ENCODE measurements at places on chromosomes 16 and 17.
A peak's percentile ranks its signal among the peaks of the same experiment; 100 is the strongest.

DNA sequence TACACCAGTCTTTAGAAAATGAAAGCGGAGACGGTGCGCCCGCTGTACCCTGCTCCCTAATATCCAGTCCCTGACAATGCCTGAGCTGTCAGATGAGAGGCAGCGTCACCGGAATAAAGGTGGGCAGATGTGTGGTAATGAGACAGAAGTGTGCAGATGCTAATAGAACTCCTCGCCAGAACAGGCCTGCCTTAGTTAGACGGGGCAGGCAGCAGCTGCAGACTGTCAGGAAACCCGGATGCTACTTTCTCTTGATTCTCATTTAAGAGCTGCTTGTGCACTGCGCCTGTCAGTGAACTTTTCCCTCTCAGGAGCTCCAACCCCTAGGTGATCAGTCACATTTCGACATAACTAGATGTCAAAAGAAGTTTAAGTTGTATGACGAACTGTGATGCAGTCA lies 221.8 kb upstream of the IRX3 start:
- DNase-seq, result no peak

DNA sequence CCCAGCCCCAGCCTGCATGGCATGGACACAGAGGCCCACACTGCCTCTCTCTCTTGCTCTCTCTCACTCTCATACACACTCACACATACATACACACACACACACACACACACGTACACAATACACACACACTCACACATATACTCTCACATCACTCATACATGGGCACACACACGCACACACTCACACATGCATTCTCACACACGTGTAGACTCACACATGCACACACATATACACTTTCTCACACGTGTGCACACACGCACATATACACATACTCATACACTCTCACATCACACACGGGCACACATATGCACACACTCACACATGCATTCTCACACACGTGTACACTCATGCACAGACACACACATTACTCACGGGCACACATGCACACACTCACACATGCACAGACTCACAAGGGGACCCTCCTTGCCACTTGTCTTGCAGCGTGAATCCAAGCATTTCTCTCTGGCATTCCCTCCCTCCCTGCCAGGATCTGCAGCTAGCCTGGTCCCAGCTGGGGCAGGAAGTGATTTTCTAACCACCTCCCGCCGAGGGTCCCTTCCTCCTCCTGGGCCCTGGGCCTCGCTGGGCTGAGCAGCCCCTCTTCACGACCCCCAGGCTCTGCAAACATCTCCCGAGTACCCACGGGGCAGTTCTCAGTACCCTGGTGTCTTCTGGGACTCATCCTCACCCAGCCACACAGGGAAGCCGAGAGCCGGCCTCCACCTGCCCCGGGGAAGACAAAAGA lies 37.5 kb downstream of the IL21R start:
- DNase-seq, result no peak

DNA sequence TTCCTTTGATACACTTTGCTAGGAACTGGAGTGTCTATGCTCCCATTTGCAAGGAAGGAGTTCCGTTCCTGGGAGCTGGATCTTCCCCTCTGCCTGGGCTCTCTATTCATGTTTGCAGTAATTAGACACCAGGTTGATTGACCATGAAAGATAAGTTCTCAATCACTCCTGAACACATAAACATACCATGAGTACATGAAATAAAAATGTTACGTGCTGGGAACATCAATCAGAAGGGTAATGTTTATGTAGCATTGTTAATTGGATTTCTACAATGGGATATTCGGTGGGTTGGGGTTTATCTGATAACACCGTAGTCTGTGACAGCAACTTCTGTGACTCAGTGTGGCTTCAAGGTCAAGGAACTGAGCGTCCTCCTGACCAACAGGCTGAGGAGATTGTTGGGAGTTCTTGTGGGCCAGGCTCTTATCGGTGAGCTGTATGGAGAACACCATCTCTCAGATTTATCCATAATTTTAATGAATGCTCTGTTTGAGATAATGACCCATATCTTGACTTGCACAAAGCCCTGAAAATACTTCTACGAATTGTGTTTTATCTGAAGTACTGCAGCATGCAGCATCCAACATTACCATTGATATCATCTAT lies 136.4 kb downstream of the NPIPB5 start:
- no peak for DNase-seq

GRCh38 chr16:29148867-29149272 lies 164.0 kb downstream of the LAT start:
- DNase-seq, result peak; percentile 42

DNA sequence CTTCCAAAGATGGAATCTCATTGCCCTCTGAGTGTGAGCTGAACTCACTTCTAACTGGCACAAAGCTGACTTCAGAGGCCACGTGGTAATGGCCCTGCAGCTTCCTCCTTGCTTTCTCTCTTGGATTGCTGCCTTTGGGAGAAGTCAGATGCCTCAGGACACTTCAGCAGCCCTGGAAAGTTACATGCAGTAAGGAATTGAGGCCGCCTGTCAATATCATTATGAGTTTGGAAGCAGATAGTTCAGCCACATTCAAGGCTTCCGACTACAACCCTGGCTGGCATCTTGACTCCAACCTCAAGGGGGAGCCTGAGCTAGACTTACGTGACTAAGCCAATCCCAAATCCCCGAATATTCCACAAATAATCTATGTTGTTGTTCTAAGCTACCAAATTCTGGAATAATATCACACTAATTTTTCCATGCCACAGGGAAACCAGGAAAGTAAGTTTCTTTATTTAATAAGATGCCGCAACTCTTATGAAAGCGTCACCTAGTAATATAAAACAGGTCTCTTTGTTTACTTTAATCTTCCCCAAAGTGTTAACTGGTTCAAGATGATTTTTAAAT lies 13.6 kb downstream of the CEP20 start:
- DNase-seq, result no peak

GRCh38 chr16:49340466-49340865 lies 33.1 kb upstream of the C16orf78 start:
- no peak for DNase-seq

- no peak for DNase-seq
Observed at GRCh38 chr16:88812513-88813268, 963 bp upstream of the APRT start.

DNA sequence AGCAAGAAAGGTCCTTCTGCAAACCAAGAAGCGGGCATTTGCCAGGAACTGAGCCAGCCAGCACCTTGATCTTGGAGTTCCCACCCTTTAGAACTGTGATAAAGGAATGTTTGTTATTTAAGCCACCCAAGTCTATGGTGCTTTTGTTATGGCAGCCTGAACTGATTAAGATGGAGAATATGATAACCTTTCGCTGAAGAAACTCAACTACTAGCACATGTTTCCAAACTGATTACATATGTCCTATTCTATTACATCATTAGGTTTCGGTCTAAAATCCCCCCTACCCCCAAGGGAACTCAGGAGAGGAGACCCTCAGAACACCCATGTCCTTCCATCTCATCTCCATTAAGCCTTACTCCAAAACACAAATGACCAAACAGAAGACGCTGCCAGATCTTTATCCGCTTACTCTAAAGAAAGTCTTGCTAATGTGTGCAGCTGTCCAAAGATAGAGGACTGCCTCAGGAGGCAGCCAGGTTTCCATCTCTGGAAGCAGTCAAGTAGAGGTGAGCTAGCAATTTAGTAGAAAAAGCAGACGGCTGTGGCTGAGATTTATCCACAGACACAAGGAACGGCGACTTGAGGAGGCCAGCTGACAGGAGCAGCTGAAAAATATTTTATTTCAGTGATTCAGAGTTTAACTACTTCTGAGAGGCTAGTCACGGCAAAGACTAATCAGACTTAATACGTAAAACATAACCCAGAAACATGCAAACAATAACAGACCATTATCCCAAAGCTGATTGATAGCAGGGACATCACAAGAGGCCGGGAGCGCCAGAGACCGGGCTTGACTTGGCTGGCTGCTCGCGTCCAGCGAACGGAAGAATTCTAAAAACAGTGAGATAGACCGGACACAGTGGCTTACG lies 611.4 kb upstream of the CDH5 start:
- no peak for DNase-seq

GRCh38 chr17:14579716-14580115 lies 278.8 kb downstream of the HS3ST3B1 start:
- DNase-seq, result no peak

Data from activated CD8-positive, alpha-beta memory T cell treated with anti-CD3 and anti-CD28 coated beads for 4 hours (primary cell).